NCI-H1105 (cell line): ENCODE measurements at places on chromosomes 13 and 19.

GRCh38 chr13:113941571-113942191, 32.2 kb downstream of the C13orf46 start:
- DNase-seq, result peak; percentile 80

GRCh38 chr13:77028202-77028601, 1.2 kb upstream of the FBXL3 start:
- DNase-seq, result no peak

DNA sequence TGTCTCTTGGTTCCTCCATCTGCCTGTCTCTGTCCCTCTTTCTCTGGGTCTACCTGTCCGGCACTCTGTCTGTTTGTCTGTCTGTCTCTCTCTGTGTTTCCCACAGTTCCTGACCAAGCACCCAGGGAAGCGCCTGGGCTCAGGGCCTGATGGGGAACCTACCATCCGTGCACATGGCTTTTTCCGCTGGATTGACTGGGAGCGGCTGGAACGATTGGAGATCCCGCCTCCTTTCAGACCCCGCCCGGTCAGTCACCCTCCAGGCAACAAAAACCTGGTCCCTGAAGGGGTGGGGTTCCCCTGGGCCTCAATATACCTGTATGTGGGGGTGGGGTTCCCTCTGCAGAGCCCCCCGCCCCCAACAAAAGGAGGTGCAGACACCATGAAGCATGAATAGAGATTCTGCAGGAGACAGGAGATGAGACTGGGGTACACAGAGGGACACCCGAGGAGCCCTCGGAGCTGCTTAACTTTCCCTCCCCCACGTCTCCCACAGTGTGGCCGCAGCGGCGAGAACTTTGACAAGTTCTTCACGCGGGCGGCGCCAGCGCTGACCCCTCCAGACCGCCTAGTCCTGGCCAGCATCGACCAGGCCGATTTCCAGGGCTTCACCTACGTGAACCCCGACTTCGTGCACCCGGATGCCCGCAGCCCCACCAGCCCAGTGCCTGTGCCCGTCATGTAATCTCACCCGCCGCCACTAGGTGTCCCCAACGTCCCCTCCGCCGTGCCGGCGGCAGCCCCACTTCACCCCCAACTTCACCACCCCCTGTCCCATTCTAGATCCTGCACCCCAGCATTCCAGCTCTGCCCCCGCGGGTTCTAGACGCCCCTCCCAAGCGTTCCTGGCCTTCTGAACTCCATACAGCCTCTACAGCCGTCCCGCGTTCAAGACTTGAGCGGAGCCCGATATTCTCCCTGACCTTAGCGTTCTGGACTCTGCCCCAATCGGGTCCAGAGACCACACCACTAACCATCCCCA, 2.6 kb upstream of the CACNG7 start:
- DNase-seq, result no peak

DNA sequence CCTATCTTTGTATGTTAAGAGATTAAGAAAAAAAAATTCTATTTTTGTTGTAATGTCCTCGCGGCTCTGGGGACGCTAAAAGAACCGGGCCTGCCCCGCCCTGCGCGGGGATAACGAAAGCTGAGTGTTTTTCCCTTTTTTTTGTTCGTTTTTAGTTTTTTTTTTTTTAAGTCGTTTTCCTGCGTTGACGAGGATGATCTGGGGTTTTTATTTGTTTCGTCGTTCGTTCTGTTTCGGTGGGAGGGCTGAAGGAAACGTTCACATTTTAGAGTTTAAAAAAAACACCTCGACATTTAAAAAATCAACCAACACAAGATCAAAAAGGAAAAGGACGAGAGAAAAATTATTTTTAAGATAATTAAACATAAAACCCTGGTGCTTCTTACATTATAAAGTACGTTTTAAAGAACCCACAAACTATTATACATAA, 5.6 kb downstream of the LYL1 start:
- DNase-seq, result no peak

GRCh38 chr19:3852614-3853254, 16.1 kb downstream of the ZFR2 start:
- DNase-seq, result no peak

DNA sequence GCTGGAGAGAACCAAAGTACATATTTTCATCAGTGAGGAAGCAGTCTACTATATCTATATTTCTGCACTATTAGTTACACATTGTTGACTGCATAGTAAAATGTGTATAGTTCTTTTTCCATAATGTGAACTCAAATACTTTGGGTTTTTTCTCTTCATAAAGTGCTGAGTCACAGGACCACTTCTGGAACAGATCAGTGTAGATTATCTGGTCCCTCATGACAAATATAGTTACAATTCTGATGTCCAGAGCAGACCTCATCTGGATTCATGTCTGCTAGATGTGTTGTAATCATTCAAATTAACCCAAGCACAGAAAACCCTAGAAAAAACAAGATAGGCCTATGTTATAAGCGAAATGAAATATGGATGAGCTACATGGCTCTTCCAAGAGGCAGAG, 171.4 kb downstream of the SUCLA2 start:
- no peak for DNase-seq

DNA sequence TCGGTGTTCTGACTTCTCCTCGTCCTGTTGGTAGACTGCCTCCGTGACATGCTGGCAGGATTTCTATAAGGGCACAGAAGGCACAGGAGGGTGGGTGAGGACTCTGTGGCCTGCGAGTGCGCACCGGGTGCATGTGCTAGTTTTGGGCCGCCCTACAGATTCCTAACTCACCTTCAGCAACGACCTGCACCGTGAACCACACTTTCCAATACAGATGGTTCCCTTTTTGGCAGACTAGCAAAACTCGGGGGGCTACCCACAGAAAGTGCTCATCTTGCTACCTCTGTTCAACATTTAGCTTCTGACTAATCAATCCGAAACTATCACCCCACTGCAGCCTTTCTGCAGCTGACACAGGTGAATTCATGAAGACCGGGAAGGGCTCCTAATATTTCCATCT, 14.1 kb upstream of the AMER2 start:
- no peak for DNase-seq

GRCh38 chr19:5922161-5922545, 8.1 kb downstream of the CAPS start:
- no peak for DNase-seq

GRCh38 chr19:4709440-4710280, 14.0 kb downstream of the DPP9 start:
- no peak for DNase-seq

DNA sequence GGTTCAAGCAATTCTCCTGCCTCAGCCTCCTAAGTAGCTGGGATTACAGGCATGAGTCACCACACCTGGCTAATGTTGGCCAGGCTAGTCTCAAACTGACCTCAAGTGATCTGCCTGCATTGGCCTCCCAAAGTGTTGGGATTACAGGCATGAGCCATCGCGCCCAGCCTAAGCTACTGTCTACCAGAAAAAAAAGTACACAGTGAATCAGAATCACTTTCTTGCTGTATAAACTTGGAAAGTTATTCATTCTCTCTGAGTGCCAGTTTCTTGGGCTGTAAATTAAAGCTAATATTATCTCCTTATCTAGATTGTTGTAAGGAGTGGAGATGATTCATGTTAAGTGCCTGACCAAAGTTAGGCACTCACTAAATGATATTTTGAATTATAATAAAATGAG, 242.8 kb downstream of the ENOX1 start:
- no peak for DNase-seq

DNA sequence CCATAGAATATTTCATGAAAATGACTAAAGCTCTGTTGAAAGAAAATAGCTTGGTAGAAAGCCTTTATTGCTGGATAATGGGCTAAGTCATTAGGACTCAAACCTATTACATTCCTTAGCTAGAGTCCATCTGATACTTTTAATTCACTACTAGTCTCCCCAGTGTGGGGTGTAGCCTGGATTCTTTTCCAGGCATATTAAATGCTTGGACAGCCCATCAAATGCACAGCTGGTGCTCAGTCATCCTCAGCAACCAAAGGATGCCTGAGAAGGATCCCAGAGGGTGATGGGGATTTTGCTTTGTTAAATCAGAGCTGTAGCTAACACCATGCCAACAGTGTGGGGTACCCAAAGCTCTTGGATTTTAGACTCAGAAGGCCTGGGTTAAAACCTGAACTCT, 153.5 kb downstream of the DLEU7 start:
- no peak for DNase-seq

GRCh38 chr13:62932256-62932883, 1516.7 kb upstream of the PCDH20 start:
- DNase-seq, result no peak

DNA sequence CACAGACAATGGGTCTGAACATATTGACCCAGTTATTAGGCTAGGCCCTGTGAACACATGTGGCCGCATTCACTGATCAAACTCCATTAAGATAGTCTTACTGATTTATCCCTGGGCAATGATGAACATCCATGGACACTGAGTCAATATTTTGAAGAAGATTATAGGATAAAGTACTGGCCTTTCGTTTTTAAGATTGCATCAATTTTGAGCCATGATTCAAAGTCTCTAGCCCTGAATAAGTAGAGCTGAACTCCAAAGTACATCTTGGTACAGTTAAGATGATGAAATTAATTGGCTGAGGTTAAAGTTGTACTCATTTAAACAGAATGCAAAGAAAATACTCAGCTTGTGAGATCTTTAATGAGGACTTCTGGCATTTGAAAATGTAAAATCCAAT, 1581.9 kb downstream of the EFNB2 start:
- DNase-seq, result no peak

DNA sequence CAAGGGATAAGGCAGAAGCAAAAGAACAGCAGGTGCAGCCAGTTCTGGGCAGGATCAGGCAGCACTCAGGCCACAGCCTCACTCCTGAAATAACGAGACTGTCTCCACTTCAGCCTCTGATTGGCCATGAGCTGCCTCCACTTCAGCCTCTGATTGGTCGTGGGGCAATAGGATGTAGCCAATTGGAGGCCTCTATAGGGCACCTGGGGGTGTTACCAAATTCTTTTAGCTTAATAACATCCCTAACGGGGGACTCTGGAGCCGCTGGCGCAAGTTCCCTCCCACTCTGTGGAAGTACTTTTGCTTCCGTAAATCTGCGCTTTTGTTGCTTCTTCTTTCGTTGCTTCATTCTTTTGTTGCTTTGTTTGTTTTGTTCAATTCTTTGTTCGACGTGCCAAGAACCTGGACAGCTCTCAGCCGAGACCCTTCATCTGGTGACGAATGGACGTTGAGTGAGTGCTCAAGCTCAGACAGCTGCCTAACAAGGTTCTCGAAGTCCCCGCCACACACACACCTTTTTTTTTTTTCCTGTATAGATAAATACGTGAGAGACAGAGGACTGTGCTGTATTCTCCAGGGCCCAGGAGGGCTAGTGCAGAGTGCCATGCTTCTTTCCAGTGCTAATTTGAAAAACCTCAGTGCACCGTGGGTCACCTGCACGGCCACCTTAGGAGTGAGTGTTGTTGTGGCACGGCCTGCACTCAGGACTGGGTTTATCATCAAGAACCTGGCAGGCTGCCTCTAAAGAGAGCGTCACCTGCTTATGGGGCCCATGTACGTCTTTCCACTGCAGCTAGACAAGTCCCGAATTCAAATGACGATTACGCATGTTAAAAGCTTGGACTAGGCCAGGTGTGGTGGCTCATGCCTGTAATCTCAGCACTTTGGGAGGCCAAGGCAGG, 32.0 kb upstream of the TUBGCP3 start:
- peak; percentile 96 for DNase-seq

DNA sequence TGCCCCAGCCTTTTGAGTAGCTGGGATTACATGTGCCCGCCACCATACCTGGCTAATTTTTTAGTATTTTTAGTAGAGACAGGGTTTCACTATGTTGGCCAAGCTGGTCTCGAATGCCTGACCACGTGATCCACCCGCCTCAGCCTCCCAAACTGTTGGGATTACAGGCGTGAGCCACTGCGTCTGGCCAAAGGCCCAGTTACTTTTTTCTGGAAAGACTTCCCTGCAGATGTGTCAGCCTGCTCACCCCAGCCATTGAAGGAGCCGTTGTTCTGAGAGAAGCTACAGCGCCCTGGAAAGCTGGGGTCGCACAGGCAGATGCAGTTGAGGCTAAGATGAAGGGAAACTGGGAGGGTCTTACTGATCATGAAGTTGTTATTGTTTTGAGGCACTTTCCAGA, 7.9 kb upstream of the ZNF626 start:
- DNase-seq, result no peak

DNA sequence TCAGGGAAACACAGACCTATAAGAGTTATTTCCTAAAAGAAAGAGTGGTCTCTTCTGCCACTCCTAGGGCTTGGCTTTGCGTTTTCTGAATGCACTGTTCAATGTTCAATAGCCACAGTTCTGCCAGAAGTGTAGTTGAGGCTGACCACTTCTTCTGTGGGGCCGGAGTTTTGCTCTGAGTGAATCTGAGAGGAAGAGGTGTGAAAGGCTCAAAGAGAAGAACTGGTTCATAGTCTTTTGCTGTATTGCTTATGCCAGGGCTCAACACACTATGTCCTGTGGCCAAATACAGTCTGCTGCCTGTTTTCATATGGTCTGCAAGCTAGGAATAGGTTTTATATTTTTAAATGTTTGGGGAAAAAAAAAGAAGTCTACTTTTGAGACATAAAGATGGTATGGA, 128.2 kb downstream of the STOML3 start:
- no peak for DNase-seq

- no peak for DNase-seq
These were observed 171.4 kb upstream of the GPC6 start for GRCh38 chr13:93055233-93055632.

DNA sequence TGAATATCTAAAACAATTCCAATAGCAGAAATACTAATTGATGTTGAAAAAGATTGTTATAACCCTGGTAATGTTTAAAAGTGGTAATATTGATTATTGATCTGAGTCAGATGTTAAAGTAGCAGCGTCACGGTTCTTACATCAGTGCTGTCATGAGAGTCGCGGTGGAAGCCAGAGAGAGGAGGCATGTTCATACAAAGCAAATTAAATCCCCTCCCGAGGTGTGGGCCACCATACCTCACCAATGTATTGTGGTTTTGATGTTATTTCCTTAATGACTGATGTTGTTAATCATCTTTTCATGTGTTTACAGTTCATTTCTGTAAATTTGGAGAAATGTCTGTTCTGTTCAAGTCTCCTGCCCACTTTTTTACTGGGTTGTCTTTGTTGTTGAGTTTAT, 11.2 kb downstream of the ZNF317 start:
- no peak for DNase-seq

- no peak for DNase-seq
These were observed 27.4 kb upstream of the TIMM44 start for GRCh38 chr19:7970716-7971448.

- DNase-seq, result no peak
These were observed 636.2 kb upstream of the KLF12 start for GRCh38 chr13:74770361-74770760.

GRCh38 chr13:25768376-25768775, 283.4 kb downstream of the SHISA2 start:
- no peak for DNase-seq

DNA sequence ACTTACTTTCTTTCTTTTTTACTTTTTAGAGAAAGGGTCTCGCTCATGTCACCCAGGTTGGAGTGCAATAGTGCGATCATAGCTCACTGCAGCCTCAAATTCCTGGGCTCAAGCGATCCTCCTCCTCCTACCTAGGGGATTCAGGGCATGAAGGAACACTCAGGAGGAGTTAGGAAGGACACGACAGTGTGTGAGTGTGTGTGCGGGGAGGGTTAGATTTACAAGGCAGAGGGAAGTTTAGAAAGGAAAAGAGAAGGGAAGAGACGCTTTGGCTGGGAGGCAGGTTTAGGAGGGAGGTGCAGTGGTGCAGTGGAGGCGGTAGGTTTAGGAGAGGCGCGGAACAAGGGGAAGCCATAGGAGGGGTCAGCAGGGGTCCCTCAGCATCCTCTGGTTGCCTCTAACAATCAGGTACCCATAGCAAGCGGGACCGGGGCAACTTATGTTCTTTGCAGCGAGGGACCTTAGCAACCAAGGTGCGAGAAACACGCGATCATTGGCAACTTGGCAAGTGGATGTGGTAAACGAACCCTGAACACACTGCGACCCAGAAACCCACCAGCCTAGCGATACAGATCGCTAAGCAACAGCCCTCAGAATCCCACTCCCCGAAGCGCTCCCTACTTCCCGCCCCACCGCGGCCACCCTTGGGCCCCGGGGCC, 501 bp downstream of the SIRT2 start:
- no peak for DNase-seq
